Mesothelial cell of epicardium (in vitro differentiated cells): ENCODE measurements at places on chromosomes 13 and 19.

GRCh38 chr13:44306371-44307192 lies 67.0 kb upstream of the SERP2 start:
- peaks cover 39% of the 10 kb centered on the region for H3K4me1 ChIP-seq
- no peaks in the 10 kb centered on the region for H3K27me3 ChIP-seq
- H3K27ac ChIP-seq, result peak overlapping the region; percentile 78
- DNase-seq, result no peak
- no peaks in the 10 kb centered on the region for H3K36me3 ChIP-seq

GRCh38 chr19:56671613-56671994 lies at the start of gene ZNF835:
TSS of gene ZNF835 (minus strand) at chr19:56671757. CDS start at chr19:56665198, 6,559 bp downstream.
- H3K4me1 ChIP-seq, result no peaks in the 10 kb centered on the region
- H3K27ac ChIP-seq, result no peak within 1 kb of the TSS
- no peak for DNase-seq
- H3K27me3 ChIP-seq, result no peaks in the 10 kb centered on the region
- no peak within 1 kb of the TSS for H3K4me3 ChIP-seq

DNA sequence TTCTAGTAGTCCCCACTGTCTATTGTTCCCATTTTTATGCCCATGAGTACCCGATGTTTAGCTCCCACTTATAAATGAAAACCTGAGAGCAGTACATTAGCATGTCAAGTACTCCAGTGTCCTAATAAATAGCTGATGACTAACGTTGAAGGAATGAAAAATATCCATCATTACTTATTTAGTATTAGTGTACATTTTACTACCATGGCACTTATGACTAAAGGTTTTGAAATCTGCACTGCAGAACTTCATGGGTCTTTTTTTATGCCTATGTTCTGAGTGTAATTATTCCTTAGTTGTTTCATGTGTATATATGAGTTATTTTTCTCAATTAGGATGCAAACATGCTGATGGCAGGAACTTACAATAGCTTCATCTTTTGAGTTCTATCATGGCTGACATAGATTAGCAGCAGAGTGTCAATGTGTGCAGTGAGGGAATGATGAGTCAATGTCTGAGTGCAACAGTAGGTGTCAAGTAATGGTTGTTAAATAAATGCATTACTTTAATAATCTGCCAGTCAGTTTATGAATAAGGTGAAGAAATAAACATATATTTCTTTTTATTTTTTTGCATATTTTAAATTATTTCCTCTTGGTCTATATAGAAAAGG lies 188.4 kb downstream of the ITGBL1 start:
- no peak overlapping the region for H3K27ac ChIP-seq
- no peaks in the 10 kb centered on the region for H3K27me3 ChIP-seq
- H3K4me1 ChIP-seq, result no peaks in the 10 kb centered on the region
- DNase-seq, result no peak
- no peak overlapping the region for H3K4me3 ChIP-seq

GRCh38 chr13:24232037-24232436 lies 71.5 kb downstream of the SPATA13 start:
- peaks cover 20% of the 10 kb centered on the region for H3K4me1 ChIP-seq
- no peak for DNase-seq
- H3K4me3 ChIP-seq, result no peak overlapping the region
- no peaks in the 10 kb centered on the region for H3K36me3 ChIP-seq
- H3K27me3 ChIP-seq, result no peaks in the 10 kb centered on the region
- no peak overlapping the region for H3K27ac ChIP-seq

DNA sequence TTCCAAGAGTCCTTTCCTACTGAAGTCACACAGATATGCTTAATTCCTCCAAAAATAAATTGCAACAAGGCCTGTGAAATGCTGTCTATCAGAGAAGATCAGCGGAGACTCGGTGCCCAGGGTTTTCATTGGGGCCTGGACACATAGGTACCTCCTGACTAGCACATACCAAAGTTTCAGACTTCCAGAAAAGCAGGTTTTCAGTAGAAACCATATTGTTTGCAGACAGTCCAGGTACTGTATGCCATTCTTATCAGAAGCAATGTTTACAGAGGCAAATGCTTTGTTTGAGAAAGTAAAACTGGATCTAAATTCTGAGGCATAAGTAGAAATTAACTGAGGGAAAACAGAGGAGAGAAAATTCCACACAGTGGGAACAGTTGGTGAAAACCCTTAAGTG lies 12.8 kb downstream of the ZNF229 start:
- no peak overlapping the region for H3K4me3 ChIP-seq
- H3K4me1 ChIP-seq, result no peaks in the 10 kb centered on the region
- H3K36me3 ChIP-seq, result peaks cover 68% of the 10 kb centered on the region
- H3K27ac ChIP-seq, result no peak overlapping the region

DNA sequence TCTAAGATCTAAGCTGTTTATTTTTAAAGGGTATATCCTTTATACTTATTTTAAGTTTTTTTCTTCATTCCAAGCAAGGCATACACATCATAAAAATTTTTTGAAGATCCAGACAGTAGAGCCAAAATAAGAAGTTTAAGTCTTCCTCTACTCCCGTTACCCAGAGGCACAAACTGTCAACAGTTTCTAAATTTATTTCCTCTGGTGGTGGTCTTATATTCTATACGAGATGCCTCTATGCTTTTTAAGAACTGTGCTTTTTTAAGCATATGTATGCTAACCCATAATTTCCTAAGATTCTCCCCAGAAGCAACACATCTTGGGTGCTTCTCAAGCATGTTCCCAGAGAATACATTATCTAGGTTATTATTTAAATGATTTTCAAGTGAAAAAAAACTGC lies 383.6 kb downstream of the COG6 start:
- no peak overlapping the region for H3K4me3 ChIP-seq
- no peaks in the 10 kb centered on the region for H3K36me3 ChIP-seq
- DNase-seq, result no peak
- no peaks in the 10 kb centered on the region for H3K27me3 ChIP-seq
- no peak overlapping the region for H3K27ac ChIP-seq

DNA sequence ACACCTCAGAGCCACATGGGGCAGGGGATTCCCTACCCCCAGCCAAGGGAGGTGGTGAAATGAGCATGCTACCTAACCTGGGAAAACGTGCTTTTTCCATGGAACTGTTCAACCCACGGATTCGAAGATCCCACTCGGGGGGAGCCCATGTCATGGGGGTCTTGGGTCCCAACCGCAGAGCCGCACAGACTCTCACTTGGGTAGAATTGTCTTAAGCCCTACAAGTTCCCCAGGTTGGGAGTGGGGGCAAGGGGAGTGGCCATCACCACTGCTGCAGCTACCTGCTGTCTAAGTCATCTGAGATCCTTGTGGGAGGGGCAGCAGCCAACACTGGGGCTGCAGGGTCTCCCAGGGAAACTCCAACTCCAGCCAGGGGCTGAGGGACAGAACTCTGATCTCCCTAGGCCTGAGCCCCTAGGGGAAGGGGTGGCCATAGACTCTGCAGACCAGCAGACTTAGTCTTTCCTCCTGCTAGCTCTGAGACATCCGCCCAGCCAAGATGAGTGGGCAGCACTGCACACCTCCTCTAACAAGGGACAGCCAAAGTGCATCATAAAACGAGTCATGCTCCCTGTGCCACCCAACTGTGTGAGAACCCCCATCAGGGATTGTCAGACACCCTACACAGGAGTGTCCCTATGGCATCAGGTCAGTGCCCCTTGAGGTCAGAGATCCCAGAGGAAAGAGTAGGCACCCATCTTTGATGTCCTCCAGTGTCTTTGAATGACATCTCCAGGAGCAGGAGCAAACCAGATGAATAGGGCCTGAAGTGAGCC lies 610.4 kb upstream of the SLITRK6 start:
- no peak overlapping the region for H3K27ac ChIP-seq
- no peak overlapping the region for H3K4me3 ChIP-seq
- H3K27me3 ChIP-seq, result no peaks in the 10 kb centered on the region
- H3K4me1 ChIP-seq, result peaks cover 6% of the 10 kb centered on the region

DNA sequence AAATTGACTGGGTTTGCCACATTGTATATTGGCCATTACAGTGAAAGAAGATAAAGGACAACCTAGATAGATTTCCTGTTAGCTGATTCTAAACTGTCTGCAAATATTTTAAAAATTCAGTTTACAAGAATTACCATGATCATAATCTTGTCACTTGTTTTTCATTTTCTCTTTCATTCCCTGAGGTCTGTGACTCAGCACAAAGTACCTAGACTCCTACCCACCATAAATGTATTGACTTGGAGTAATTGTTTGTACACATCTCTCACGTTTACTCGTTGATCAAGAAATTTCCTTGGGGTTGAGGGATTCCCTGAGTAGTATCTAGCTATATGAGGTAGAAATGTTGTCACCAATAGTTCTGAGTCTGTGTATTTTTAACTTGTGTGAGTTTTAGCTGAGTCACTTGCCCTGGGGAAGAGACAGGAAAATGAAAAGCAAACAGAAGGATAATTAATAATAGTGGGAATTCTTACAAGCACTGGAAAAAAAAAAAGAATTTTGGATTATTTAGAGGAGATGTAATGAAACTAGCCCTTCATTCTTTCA lies 299.2 kb upstream of the DACH1 start:
- peaks cover 29% of the 10 kb centered on the region for H3K4me1 ChIP-seq
- H3K36me3 ChIP-seq, result no peaks in the 10 kb centered on the region
- no peaks in the 10 kb centered on the region for H3K27me3 ChIP-seq

GRCh38 chr19:35618857-35619256 lies 6.3 kb downstream of the HAUS5 start:
- no peak for DNase-seq
- H3K4me3 ChIP-seq, result no peak overlapping the region
- H3K4me1 ChIP-seq, result no peaks in the 10 kb centered on the region
- peaks cover 7% of the 10 kb centered on the region for H3K36me3 ChIP-seq

- H3K36me3 ChIP-seq, result peaks cover 27% of the 10 kb centered on the region
- H3K4me1 ChIP-seq, result peaks cover 19% of the 10 kb centered on the region
- H3K4me3 ChIP-seq, result no peak overlapping the region
- H3K27ac ChIP-seq, result peak overlapping the region; percentile 18
- no peaks in the 10 kb centered on the region for H3K27me3 ChIP-seq
- no peak for DNase-seq
These were observed 4.0 kb downstream of the LENG9 start for GRCh38 chr19:54459282-54460229.
